Stomach (tissue), 19 donors: ENCODE measurements at places on chromosomes 7 and 10. TPM values are rescaled to one million over a fixed set of nuclear protein-coding genes. Genes with fewer than 3 reads are reported as not detected.

HDAC9 gene
- 16.1 TPM for total RNA-seq

CCL24 gene
- not detected for total RNA-seq

SPDYE9 gene
- total RNA-seq: not detected

NDUFB8 gene
- total RNA-seq: 77.9 TPM

TMEM140 gene
- 13.3 TPM for total RNA-seq

- DNase-seq: no peak
- H3K36me3 ChIP-seq: no peaks in the 10 kb centered on the region
- H3K27me3 ChIP-seq: no peaks in the 10 kb centered on the region
Measured at GRCh38 chr10:44958898-44959246, 730 bp upstream of the RASSF4 start.

DNA sequence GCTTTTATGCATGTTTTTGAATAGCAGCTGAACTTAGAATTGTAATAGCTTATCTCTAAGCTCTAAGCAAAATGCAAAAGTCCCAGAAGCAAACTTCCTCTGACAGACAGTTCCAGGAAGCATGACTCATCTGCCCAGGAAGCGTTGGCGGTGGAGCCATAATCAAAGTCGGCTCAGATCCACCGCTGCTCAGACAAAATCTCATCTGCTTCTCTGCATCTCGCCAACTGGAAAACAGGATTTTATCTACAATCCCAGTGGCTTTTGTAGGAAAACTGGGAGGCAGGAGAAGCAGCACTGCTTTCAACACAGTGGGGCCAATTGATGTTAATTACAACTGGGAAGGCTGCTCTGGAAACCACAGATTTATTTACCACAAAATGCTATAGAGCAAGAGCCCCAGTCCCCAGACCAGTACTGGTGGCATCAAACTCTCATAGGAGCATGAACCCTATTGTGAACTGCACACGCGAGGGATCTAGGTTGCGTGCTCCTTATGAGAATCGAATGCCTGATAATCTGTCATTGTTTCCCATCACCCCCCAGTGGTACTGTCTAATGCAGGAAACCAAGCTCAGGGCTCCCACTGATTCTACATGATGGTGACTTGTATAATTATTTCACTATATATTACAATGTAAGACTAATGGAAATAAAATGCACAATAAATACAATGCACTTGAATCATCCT, 99.9 kb downstream of the CUBN start:
- peaks cover 8% of the 10 kb centered on the region for H3K4me1 ChIP-seq
- peak; percentile 85 for DNase-seq
- no peaks in the 10 kb centered on the region for H3K27me3 ChIP-seq
- H3K36me3 ChIP-seq: no peaks in the 10 kb centered on the region
- no peak overlapping the region for H3K4me3 ChIP-seq
- H3K27ac ChIP-seq: peak overlapping the region; percentile 78

GRCh38 chr10:53786236-53786900, 1013.8 kb upstream of the MBL2 start:
- H3K27me3 ChIP-seq: no peaks in the 10 kb centered on the region
- no peak overlapping the region for H3K4me3 ChIP-seq
- no peaks in the 10 kb centered on the region for H3K36me3 ChIP-seq

GRCh38 chr7:7718492-7718891, at the start of gene RPA3:
Gene RPA3 (minus strand): TSS chr7:7718607. CDS start chr7:7640418, 78,189 bp downstream.
- H3K27ac ChIP-seq: no peak within 1 kb of the TSS
- H3K27me3 ChIP-seq: no peaks in the 10 kb centered on the region
- H3K4me1 ChIP-seq: no peaks in the 10 kb centered on the region
- DNase-seq: no peak

DNA sequence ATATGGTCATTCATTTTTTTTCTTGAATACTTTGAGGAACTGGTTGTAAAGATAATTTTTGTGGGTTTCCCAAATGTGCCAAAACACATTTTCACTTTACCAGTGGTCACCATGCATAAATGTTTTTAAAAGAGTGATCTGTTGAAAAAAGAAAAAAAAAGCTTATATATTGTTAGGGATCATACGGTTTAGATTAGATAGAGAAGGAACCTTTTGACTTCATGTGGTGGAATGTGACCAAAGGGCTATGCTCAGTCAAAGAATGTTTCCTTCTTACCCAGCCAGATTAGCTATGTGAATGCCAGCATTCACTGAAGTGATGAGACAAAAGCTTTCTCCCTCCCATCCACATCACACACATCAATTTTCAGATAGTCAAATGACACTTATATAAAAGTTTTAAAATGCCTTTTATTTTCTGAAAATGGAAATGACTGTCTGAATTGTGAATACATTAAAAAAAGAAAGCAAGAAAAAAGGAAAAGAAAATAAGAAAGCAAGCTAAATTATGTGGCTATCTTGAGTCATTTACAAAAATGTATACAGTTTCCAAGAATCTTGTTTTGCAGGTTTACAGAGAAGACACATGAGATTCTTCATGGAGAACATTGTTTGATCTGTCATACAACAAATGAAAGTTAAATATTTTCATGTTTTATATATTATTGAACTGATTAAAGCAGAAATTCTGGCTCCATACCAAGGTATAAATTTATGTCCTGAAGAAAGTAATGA, 8.6 kb upstream of the CPED1 start:
- H3K4me1 ChIP-seq: no peaks in the 10 kb centered on the region
- peaks cover 23% of the 10 kb centered on the region for H3K36me3 ChIP-seq
- DNase-seq: no peak
- no peak overlapping the region for H3K4me3 ChIP-seq
- no peaks in the 10 kb centered on the region for H3K27me3 ChIP-seq
- H3K27ac ChIP-seq: no peak overlapping the region

- H3K4me3 ChIP-seq: no peak overlapping the region
- no peaks in the 10 kb centered on the region for H3K27me3 ChIP-seq
- H3K4me1 ChIP-seq: peaks cover 37% of the 10 kb centered on the region
- no peaks in the 10 kb centered on the region for H3K36me3 ChIP-seq
Measured at GRCh38 chr10:26481914-26482550, 43.9 kb downstream of the APBB1IP start.

DNA sequence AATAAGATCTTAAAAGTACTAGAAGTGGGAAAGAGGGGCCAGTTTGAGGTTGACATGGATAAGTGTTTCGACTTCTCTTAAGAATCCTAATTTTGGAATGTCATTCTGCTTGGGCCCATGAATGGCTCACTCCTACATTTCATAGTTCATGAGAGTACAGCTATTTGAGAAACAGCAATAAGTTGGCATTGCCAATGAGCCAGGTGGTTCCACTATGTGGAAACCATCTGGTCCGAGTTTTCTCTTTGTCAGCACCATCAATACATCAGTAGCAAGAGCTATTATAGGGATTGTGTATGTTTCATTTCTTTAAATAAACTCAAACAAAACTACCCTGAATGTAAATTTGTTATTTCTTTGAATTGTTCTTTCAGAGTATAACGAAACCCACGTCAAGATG, 78.1 kb upstream of the NEBL start:
- no peaks in the 10 kb centered on the region for H3K36me3 ChIP-seq
- DNase-seq: no peak
- H3K4me1 ChIP-seq: peaks cover 8% of the 10 kb centered on the region
- no peaks in the 10 kb centered on the region for H3K27me3 ChIP-seq

DNA sequence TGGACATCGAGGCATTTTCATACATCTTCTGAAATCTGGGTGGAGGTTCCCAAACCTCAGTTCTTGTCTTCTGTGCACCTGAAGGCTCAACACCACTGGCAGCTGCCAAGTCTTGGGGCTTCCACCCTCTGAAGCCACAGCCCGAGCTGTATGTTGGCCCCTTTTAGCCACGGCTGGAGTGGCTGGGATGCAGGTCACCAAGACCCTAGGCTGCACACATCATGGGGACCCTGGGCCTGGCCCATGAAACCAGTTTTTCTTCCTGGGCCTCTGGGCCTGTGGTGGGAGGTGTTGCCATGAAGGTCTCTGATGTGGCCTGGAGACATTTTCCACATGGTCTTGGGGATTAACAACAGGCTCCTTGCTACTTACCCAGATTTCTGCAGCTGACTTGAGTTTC, 62.1 kb downstream of the INPP5A start:
- no peaks in the 10 kb centered on the region for H3K36me3 ChIP-seq
- no peak overlapping the region for H3K4me3 ChIP-seq
- H3K4me1 ChIP-seq: peaks cover 69% of the 10 kb centered on the region
- peak overlapping the region; percentile 76 for H3K27ac ChIP-seq
- no peak for DNase-seq
- no peaks in the 10 kb centered on the region for H3K27me3 ChIP-seq

- no peaks in the 10 kb centered on the region for H3K36me3 ChIP-seq
- peaks cover 28% of the 10 kb centered on the region for H3K4me1 ChIP-seq
- DNase-seq: peak; percentile 36
- H3K27ac ChIP-seq: no peak overlapping the region
Measured at GRCh38 chr7:134022286-134022911, 104.7 kb upstream of the LRGUK start.
